ENCODE measurements at places on chromosomes 16 and 17.
A peak's percentile ranks its signal among the peaks of the same experiment; 100 is the strongest.

DNA sequence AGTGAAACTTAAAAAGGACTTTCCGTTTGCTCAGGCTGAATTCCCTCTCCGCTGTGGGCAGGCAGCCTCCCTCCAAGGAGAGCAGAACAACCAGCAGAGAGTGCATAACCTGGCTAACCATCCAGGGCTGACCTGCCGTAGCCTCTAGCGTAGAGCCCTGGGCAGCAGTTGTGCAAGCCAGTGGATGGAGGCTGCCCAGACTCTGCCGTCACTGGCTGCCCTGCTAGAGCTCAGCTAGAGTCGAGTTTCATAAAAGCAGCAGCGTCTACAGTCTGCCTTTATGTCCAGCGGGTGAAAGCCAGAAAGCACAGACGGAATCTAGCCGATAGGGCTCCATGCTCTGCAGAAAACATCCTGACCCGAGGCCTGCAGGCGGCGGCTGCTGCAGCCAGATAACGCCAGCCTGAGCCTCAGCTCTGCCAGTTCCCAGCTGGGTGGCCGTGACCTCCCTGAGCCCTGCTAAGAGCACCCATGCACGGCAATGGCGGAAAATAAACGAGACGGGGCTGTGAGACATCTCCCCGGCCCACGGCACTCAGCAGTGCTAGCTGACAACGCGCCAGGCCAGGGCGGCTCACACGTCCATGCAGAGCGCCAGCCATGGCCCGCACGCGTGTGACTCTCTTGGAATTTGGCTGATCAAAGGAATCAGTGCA, 231.3 kb downstream of the ENGASE start:
- DNase-seq: no peak
- H3K4me3 ChIP-seq: no peak overlapping the region
- H3K4me1 ChIP-seq: peaks cover 8% of the 10 kb centered on the region
- H3K27ac ChIP-seq: no peak overlapping the region
- H3K36me3 ChIP-seq: no peaks in the 10 kb centered on the region

GRCh38 chr17:50214976-50215760, 13.7 kb upstream of the COL1A1 start:
- H3K4me1 ChIP-seq: peaks cover 19% of the 10 kb centered on the region
- H3K4me3 ChIP-seq: no peak overlapping the region
- peaks cover 19% of the 10 kb centered on the region for H3K27me3 ChIP-seq
- no peak for DNase-seq
- H3K36me3 ChIP-seq: no peaks in the 10 kb centered on the region
- H3K27ac ChIP-seq: no peak overlapping the region

DNA sequence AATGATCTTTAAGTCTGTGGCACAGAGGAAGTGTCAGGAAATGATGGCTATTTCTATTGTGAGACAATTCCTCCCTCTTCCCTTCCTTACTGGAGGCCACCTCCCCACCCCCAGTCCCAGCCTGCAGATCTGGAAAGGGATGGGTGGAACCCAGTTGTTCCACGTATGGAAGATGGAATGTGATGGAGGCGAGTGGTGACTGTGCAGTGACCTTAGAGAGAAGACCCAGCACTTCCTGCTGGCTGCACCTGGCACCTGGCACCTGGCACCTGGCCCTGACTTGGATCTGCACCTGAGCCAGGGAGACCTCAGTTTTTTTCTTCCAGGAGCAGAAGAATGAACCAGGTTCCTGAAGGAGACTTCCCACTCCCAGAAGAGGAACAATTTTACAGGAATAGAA, 33.0 kb upstream of the TMC5 start:
- no peak overlapping the region for H3K27ac ChIP-seq
- H3K27me3 ChIP-seq: peaks cover 65% of the 10 kb centered on the region
- no peaks in the 10 kb centered on the region for H3K36me3 ChIP-seq
- peaks cover 12% of the 10 kb centered on the region for H3K4me1 ChIP-seq
- no peak for DNase-seq

- no peak for DNase-seq
- H3K4me1 ChIP-seq: peaks cover 13% of the 10 kb centered on the region
- no peaks in the 10 kb centered on the region for H3K27me3 ChIP-seq
- no peak overlapping the region for H3K27ac ChIP-seq
- no peaks in the 10 kb centered on the region for H3K36me3 ChIP-seq
Observed at GRCh38 chr17:34245351-34245905, 9.7 kb upstream of the CCL2 start.

GRCh38 chr17:61251939-61252865, 147.4 kb upstream of the TBX2 start:
- H3K27me3 ChIP-seq: no peaks in the 10 kb centered on the region
- peak overlapping the region; percentile 31 for H3K27ac ChIP-seq
- H3K4me3 ChIP-seq: peak overlapping the region; percentile 31
- peak; percentile 27 for DNase-seq
- peaks cover 2% of the 10 kb centered on the region for H3K36me3 ChIP-seq

DNA sequence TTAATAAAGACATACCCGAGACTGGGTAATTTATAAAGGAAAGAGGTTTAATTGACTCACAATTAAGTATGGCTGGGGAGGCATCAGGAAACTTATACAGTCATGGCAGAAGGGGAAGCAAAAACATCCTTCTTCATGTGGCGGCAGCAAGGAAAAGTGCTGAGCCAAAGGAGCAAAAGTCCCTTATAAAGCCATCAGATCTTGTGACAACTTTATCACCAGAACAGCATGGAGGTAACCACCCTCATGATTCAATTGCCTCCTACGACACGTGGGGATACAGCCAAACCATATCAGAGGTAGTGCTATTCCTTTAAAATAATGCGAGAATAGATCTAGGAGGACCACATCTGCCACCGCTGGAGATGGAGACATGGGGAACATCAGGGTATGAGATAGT, 9.0 kb downstream of the C16orf54 start:
- no peak overlapping the region for H3K4me3 ChIP-seq
- H3K36me3 ChIP-seq: peaks cover 8% of the 10 kb centered on the region
- no peaks in the 10 kb centered on the region for H3K27me3 ChIP-seq
- H3K27ac ChIP-seq: no peak overlapping the region
- H3K4me1 ChIP-seq: peaks cover 40% of the 10 kb centered on the region

DNA sequence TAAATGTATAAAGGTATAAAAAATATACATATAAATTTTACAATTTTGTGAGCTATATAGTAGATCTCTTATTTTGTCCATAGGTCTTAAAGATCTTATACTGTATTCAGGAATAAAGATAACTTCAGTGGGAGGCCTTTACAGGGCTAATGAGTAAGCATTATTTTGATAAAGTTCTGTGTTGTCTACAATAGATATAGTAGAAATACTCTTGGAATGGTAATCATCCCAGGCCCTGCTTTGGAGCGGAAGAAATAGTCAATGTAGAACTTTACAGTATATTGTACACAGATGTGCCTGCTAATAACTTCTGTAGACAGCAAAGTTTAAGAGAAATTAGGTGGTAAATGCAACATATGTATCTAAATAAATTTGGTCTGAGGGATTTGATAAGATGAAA, 42.6 kb downstream of the TENT4B start:
- no peak overlapping the region for H3K27ac ChIP-seq
- H3K36me3 ChIP-seq: peaks cover 6% of the 10 kb centered on the region
- H3K4me1 ChIP-seq: peaks cover 30% of the 10 kb centered on the region
- H3K4me3 ChIP-seq: no peak overlapping the region
- no peak for DNase-seq

DNA sequence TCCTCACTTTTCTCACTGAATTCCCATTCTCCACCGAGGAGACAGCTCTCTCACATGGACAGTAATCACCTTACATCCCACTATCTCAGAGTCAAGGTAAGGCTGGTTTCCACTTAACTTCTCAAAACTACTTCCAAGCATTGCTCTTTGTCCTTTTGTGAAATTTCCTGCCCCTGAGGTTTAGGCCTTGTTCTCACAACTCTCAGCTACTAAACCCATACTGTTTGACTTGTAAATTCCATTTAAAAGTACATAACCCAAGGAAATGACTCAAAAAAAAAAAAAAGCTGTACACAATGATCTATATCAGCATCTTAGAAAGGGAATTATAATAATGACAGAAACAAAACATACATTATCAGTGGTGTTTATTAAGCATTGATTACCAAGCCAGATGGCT, 8.8 kb downstream of the CDC27 start:
- peaks cover 31% of the 10 kb centered on the region for H3K36me3 ChIP-seq
- no peaks in the 10 kb centered on the region for H3K27me3 ChIP-seq
- peaks cover 45% of the 10 kb centered on the region for H3K4me1 ChIP-seq
- DNase-seq: no peak
- no peak overlapping the region for H3K27ac ChIP-seq
- H3K4me3 ChIP-seq: no peak overlapping the region

GRCh38 chr16:56817938-56818337, 47.1 kb upstream of the SLC12A3 start:
- DNase-seq: no peak
- H3K4me3 ChIP-seq: no peak overlapping the region
- H3K27ac ChIP-seq: no peak overlapping the region
- no peaks in the 10 kb centered on the region for H3K4me1 ChIP-seq
- H3K36me3 ChIP-seq: peaks cover 48% of the 10 kb centered on the region

DNA sequence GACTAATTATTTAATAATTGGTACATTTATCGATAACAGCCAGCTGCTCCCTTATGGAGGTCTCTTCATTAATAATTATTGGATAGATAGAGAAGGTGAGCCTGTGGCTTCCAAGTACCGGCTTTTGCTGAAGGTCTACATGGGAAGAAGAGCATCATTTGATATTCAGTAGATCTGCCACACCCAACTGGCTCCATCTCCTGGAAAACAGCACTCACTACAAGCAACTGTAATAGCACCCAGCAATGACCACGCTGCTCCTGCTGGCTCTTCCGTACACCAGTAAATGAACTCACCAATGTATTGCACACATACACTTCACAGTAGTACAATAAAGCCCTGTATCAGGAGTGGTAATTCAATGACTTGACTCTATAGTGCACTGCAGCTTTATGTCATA, 19.5 kb downstream of the MARVELD3 start:
- H3K36me3 ChIP-seq: peaks cover 32% of the 10 kb centered on the region
- H3K27me3 ChIP-seq: no peaks in the 10 kb centered on the region
- DNase-seq: no peak
- H3K4me3 ChIP-seq: no peak overlapping the region
- H3K4me1 ChIP-seq: no peaks in the 10 kb centered on the region

- no peak for DNase-seq
- peaks cover 35% of the 10 kb centered on the region for H3K4me1 ChIP-seq
- H3K36me3 ChIP-seq: peaks cover 4% of the 10 kb centered on the region
- no peak overlapping the region for H3K27ac ChIP-seq
Observed at GRCh38 chr16:85637808-85638647, 24.9 kb downstream of the GSE1 start.

GRCh38 chr17:82879241-82879640, 39.4 kb upstream of the ZNF750 start:
- peak overlapping the region; percentile 1 for H3K27ac ChIP-seq
- no peak overlapping the region for H3K4me3 ChIP-seq
- peaks cover 36% of the 10 kb centered on the region for H3K36me3 ChIP-seq
- no peak for DNase-seq
- peaks cover 46% of the 10 kb centered on the region for H3K4me1 ChIP-seq

- H3K4me1 ChIP-seq: peaks cover 33% of the 10 kb centered on the region
- H3K36me3 ChIP-seq: peaks cover 36% of the 10 kb centered on the region
- peak overlapping the region; percentile 99 for H3K27ac ChIP-seq
- no peaks in the 10 kb centered on the region for H3K27me3 ChIP-seq
- H3K4me3 ChIP-seq: peak overlapping the region; percentile 87
Observed at GRCh38 chr17:50149417-50150353, 792 bp downstream of the PPP1R9B start.

DNA sequence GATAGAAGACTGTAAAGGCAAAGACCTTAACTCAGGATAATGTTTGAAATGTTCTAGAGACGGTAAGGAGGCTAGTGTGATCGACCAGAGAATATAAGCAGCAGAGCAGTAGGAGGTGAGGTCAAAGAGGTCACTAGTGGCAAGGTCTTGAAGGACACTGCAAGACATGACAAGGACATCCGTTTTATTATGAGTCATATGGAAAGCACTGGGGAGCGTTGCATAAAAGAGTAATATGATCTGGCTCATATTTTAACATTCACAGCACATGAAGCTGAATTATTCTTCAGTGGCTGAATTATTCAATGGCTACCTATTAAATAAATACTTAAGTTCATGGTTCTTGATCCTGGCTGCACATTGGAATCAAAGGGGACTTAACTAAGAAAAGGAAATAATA, 123.7 kb downstream of the SOX9 start:
- no peak for DNase-seq
- no peak overlapping the region for H3K27ac ChIP-seq

- no peaks in the 10 kb centered on the region for H3K36me3 ChIP-seq
- no peak overlapping the region for H3K4me3 ChIP-seq
- no peak overlapping the region for H3K27ac ChIP-seq
- no peak for DNase-seq
- H3K27me3 ChIP-seq: peaks cover 12% of the 10 kb centered on the region
Observed at GRCh38 chr16:56551796-56552738, 12.8 kb upstream of the MT4 start.

DNA sequence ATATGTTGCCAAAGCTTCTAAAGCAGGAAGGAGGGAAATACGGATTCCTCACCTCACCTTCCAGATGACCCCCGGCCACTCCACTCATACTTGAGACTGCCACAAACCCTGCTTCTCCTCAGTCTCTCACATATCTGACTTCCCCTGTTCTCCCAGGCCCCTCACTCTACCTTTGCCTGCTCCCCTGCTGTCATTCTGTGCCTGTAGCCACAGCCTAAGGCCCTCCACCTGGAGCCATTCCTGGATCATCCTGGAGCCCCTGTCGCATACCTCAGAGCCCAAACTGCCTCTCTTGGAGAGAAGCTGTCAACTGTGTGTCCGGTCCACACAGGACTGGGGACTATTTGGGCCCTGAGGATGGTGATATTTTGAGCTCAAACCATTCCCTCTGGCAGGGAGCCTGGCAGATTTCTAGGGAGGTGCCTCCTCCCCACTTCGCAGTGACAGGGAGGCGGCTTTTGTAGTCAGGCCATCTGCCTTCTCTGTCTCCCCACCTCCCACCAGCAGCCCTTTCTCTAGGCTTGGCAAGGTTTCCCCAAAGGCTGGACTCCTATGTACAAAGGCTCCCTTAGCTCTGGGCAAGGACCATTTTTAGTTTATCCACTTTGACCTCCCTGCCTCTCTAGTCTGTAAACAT, 2.3 kb upstream of the MED24 start:
- no peaks in the 10 kb centered on the region for H3K36me3 ChIP-seq
- H3K4me3 ChIP-seq: no peak overlapping the region
- no peak overlapping the region for H3K27ac ChIP-seq
- DNase-seq: no peak
- peaks cover 4% of the 10 kb centered on the region for H3K27me3 ChIP-seq
- H3K4me1 ChIP-seq: peaks cover 11% of the 10 kb centered on the region

DNA sequence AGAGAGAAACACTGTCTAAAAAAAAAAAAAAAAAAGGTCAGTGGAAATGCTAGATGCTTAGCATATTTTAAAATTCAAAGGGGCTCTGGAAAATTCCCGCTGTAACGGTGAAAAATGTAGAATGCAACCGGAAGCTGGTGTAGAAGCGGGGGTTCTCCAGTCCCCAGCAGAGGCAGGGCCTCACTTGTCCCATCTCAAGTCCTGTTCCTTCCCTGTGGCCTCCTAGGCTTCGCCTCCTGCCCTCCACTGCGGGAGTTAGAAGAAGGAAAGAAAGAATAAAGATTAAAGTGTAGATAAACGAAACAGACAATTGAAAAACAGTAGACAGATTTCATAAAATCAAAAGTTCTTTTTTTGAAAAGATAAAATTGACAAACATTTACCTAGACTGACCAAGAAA, 14.8 kb upstream of the ZNF287 start:
- peaks cover 12% of the 10 kb centered on the region for H3K4me1 ChIP-seq
- peak overlapping the region; percentile 84 for H3K4me3 ChIP-seq
- peaks cover 70% of the 10 kb centered on the region for H3K27me3 ChIP-seq
- no peak overlapping the region for H3K27ac ChIP-seq
- peaks cover 3% of the 10 kb centered on the region for H3K36me3 ChIP-seq
